Left renal pelvis (tissue), 4 donors: ENCODE measurements at places on chromosomes 2 and 18.

GRCh38 chr2:100806550-100806949 is 13.4 kb upstream of the NPAS2 start:
- DNase-seq = no peak

- DNase-seq = no peak
Measured at GRCh38 chr2:189016311-189016861, 42.2 kb downstream of the COL3A1 start.

GRCh38 chr2:10235099-10235908 is 67.4 kb upstream of the HPCAL1 start:
- no peak for DNase-seq

DNA sequence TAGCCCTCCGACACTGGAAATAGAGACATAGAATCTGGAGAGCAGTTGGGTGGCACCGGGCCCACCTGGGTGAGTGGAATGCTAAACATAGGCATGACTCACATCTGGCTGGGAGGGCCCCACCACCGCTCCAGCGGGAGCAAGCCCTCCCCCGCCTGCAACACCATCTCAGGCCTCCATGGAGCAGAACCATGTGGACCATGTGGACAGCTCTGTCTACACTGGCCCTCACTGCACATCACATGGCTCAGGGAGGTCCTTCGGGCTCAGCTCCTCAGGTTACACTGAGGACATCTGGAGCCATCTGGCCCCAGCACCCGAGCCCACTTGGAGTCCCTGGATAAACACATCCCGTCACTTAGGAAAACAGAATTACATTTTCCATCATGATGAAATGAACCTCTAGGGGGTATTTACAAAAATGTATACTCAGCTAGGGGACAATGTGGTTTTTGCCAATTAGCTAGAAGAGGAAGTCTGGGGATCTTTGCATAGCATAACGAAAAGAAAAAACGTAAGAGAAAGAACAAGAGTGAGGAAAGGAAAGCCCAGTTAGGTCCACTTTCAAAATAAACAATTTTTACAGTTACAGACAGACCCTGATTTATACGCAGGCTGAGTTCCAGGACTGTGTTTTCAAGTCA is 30.7 kb upstream of the MLPH start:
- DNase-seq = no peak

- DNase-seq = no peak
Measured at GRCh38 chr2:33791625-33792024, 192.5 kb upstream of the FAM98A start.
